Activated naive CD4-positive, alpha-beta T cell treated with anti-CD3 and anti-CD28 coated beads, Interleukin-2, amount 50 U/mL, for 16 hours (primary cell): ENCODE measurements at places on chromosomes 1 and 21.

DNA sequence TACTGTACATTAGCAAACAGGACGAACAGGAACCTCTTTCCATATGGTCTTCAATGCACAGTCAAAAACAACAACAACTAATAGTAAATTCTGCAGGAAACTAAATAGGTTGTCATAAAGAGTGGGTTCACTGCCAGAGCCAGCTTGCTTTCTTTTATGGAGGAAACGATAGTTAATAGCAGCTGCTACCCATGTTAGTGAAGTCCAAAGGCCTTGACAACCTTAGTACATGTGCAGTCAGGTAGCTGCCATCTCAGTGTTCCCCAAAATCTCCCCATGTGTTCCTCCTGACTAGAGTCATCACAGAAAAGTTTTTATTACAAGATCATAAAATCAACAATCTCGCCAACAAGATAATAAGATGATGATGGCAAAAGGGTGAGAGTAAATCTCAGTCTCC is 16.6 kb upstream of the ADORA3 start:
- DNase-seq: no peak

- no peak for DNase-seq
Observed at GRCh38 chr1:65469889-65470340, 49.4 kb downstream of the LEPR start.

DNA sequence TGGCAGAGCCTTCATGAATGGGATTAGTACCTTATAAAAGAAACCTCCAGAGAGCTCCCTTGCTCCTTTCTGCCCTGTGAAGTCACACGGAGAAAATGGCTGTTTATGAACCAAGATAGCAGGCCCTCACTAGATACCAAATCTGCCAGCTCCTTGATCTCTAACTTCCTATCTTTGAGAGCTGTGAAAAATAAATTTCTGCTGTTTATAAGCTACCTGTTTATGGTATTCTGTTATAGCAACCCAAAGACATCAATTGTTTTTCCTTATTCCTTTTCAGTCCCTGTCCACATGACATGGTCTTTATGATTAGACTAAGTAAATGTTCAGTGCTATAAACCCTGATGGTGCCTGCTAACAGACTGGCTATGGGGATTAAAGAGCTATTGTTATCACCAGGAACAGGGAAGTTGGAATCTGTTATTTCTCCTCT is 9.7 kb upstream of the STIL start:
- no peak for DNase-seq

- DNase-seq: no peak
Observed at GRCh38 chr1:67704351-67704750, 19.4 kb downstream of the GADD45A start.

DNA sequence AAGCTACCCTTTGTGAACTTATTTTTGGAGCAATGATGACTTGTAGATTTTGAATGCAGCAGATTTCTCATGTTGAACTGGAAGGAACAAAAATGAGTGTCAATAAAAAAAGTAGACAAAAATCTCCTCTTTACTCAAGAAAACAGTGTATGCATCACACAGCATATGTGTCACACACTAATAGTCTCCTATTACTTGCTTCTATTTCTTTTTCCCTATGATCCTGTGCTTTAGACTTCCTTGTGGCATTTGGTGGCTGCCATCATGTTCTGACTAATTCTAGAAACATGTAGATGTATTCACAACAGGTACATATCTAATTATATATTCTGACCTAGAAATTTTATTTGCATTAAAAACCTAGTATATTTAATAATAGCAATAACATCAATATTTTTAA is 14.3 kb downstream of the RC3H1 start:
- DNase-seq: no peak

DNA sequence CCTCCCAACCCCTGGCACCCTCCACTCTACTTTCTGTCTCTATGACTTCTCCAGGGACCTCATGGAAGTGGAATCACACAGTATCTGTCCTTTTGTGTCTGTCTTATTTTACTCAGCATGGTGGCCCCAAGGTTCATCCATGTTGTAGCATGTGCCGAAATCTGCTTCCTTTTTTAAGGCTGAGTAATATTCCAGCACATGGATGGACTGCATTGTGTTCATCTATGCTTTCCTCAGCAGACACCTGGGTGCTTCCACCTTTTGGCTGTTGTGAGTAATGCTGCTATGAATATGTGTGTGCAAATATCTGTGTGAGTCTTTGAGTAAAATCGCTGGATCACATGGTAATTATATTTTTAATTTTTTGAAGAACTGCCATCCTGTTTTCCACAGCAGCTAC is 1.6 kb upstream of the PFKL start:
- no peak for DNase-seq

- DNase-seq: no peak
Observed at GRCh38 chr1:29096231-29096886, 27.3 kb downstream of the TMEM200B start.

- DNase-seq: no peak
Observed at GRCh38 chr1:201582705-201583442, 43.9 kb downstream of the NAV1 start.

DNA sequence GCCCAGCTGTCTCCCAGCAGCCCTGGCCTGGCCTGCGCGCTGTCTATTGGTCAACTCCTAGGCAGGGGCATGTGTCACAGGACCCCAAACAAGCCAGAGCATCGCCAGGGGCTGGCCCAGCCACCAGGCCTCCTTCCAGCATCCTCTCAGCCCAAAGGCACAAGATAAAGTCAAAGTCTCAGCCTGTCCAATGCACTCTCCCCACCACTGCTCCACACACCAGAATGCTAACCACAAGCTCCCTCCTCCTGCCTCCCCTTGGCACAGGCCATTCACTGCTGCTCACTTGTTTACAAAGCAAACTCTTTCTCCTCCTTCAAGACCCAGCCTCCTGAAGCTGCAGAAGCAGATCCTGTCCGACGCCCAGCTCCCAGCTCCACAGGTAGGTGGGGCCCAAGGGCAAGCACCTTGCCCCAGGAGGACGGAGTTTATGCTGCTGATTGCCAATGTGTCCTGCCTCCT is 133.4 kb downstream of the DMRTB1 start:
- no peak for DNase-seq

DNA sequence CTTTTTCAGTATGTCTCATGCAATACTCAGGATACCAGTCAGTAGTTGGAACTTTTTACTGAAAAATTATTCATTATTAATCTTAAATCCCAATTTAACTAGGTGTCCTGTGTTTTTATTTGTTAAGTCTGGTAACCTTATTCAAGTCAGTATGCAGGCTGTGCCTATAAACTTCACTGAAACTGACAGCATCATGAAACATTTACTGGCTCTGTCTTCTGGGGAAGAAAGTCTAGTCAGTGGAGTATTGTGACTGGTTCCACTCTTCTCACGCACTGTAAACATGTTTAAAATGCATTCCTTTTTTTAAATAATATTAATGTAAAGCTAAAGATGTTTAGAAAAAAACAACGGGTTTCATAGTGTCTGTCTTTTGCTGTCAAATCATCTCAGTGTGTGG is 739.7 kb downstream of the LTN1 start:
- DNase-seq: no peak

DNA sequence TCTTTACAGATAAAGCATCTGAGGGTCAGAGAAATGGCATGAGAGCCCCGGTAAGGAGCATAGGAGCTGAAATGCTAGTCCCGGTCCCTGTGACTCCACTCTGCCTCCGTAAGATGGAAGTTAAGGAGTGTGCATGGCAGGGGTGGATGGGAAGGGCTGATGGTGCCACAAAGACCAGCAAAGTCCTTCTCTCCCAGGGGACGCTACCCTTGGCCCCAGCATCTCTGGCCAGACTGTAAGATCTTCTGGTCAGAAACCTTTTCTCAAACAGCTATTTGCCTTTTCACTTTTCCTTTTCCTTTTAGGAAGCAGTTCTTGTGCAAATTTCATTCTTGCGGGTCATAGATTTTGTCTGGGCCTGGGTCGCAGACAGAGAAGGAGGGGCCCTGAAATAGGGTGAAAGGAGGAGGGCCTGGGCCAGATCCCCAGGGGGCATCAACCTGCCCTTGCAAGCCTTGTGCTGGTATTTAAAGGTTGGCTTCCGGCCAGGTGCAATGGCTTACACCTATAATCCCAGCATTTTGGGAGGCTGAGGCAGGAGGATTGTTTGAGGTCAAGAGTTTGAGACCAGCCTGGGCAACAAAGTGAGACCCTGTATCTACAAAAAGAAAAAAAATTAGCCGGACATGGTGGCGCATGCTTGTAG is 14.4 kb upstream of the EPS8L3 start:
- DNase-seq: no peak
